ENCODE measurements at places on chromosomes 4 and X.

- no peak for DNase-seq
These were observed 33.4 kb upstream of the SFRP2 start for GRCh38 chr4:153822316-153822715.

GRCh38 chrX:40316502-40316901, 218.7 kb upstream of the BCOR start:
- no peak for DNase-seq

- no peak for DNase-seq
These were observed 298.0 kb upstream of the TET2 start for GRCh38 chr4:104848597-104849225.

DNA sequence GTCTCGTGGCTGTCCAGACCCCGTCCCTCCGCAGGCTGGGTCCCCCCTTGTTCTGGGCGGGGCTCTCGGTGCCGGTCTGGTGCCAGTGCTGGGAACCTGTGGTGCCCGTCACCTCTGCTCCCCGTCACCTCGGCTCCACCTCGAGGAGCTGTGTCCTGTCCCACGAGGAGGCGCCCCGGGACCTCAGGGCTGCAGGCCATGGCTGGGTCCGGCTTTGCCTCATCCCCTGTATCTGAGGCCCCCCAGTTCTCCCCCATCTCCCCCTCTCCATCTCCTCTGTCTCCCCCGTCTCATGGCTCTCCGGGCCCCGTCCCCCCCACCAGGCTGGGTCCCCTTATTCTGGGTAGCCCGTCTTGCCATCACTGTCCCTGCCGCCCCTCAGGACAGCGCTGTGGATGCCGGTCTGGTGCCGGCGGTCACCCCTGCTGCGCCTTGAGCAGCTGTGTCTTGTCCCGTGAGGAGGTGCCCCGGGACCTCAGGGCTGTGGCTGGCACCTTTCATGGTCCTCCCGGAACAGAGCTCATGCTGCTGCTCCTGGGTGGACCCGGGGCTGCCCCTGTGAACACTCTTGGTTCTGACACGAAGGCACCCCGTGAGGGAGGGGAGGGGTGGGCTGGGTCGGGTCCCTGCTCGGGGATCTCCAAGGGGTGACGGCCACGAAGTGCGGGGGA, 13.4 kb upstream of the GTPBP6 start:
- DNase-seq, result no peak

- DNase-seq, result no peak
These were observed 483.6 kb downstream of the SH2D1A start for GRCh38 chrX:124829930-124830329.

DNA sequence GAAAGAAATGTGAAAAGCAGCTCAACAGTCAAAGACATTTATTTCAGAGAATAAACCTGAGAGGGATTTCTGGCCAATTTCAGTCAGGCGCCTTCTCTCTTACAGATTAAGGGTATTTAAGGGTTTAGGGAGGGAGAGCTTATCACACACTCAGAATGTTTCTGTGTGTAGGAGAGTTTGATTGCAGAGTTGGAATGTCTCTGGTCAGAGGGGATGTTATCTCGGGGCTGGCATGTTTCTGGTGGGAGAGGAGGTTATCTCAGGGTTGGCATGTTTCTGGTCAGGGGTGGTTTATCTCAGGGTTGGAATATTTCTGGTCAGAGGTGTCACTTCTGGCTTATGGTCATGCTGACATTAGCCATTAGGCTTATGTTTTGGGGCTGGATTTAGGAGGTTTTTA, 1920.5 kb upstream of the PCDH7 start:
- no peak for DNase-seq
